ENCODE measurements at places on chromosomes 6 and 20. TPM values are rescaled to one million over a fixed set of nuclear protein-coding genes. Genes with fewer than 3 reads are reported as not detected.
A peak's percentile ranks its signal among the peaks of the same experiment; 100 is the strongest.

SLC22A16 gene
- not detected for total RNA-seq

CARMIL1 gene
- 63.6 TPM for total RNA-seq

QRSL1 gene
- total RNA-seq: 12.6 TPM

HTR1E gene
- total RNA-seq: not detected

- H3K36me3 ChIP-seq: no peaks in the 10 kb centered on the region
- H3K27ac ChIP-seq: no peak overlapping the region
- H3K4me3 ChIP-seq: no peak overlapping the region
- no peaks in the 10 kb centered on the region for H3K4me1 ChIP-seq
- no peaks in the 10 kb centered on the region for H3K27me3 ChIP-seq
These were observed 33.9 kb upstream of the STXBP5 start for GRCh38 chr6:147170269-147170668.

DNA sequence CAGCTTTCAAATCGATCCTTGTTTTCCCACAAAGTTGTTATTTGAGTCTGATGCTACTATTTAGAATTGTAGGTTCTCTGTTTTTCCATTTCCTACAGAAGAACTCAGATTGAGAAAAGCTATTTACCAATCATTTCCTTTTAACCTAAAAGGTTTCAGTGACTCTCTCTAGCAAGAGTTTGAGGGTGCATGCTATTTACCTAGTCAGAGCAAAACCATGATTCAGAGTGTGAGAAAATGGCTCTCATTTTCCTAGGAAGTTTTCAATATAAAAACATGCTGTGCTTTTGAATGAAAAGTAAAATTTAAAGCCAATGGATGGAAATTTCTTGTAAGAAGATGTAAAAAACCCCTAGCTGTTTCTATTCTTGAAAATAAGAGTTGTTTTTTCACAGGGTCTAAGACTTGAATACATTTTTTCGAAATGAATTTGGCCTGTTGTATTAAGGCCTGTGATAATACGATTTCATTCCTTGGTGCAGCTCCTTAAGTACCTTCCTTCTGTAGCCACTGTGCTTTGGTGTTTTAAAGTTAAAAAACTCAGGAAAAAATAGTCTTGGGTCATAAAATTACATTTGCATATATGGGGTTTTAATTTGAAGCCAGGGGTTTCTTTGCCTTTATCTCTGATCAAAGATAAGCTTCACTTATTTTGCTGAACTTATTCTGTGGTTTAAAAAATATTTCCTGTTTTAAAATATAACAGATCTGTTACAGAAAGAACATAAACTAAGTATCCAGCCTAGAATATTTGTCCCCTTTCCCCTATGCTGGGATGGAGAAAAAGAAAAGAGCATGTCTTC lies 18.0 kb upstream of the RSPH3 start:
- no peak overlapping the region for H3K27ac ChIP-seq
- no peak overlapping the region for H3K4me3 ChIP-seq
- DNase-seq: no peak
- H3K36me3 ChIP-seq: no peaks in the 10 kb centered on the region

GRCh38 chr6:137829641-137830083 lies 37.4 kb upstream of the TNFAIP3 start:
- peaks cover under 1% of the 10 kb centered on the region for H3K4me1 ChIP-seq
- no peaks in the 10 kb centered on the region for H3K36me3 ChIP-seq
- no peaks in the 10 kb centered on the region for H3K27me3 ChIP-seq
- DNase-seq: peak; percentile 50
- H3K4me3 ChIP-seq: no peak overlapping the region
- H3K27ac ChIP-seq: no peak overlapping the region

- peak overlapping the region; percentile 45 for H3K4me3 ChIP-seq
- no peaks in the 10 kb centered on the region for H3K36me3 ChIP-seq
- peak; percentile 54 for DNase-seq
- H3K27me3 ChIP-seq: no peaks in the 10 kb centered on the region
These were observed 131.2 kb upstream of the BTN3A2 start for GRCh38 chr6:26233649-26234420.
